ENCODE measurements at places on chromosomes 11 and 22.

DNA sequence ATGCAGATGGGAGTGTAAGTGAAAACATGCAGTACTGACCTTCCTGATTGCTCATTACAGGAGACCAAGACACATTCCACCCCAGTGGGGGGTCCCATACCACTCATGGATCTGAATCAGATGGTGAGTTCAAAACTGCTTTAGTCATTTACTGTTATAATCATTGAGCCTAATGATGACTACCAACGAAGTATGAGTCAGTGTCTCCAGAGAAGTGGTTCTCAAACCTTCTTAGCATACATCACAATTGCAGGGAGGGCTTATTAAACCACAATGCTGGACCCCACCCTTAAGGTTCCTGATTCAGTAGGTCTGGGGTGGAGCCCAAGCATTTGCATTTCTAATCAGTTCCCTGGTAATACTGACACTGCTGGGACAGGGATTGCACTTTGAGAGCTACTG lies 75.8 kb downstream of the CD44 start:
- no peak for DNase-seq

- no peak for DNase-seq
Measured at GRCh38 chr11:77502346-77502905, 28.5 kb upstream of the PAK1 start.

GRCh38 chr11:47991266-47991830 lies 11.0 kb downstream of the PTPRJ start:
- DNase-seq, result no peak

- DNase-seq, result no peak
Measured at GRCh38 chr11:124225471-124225870, 15.4 kb upstream of the OR8G1 start.

- no peak for DNase-seq
Measured at GRCh38 chr11:1673446-1674172, 23.4 kb upstream of the KRTAP5-6 start.

DNA sequence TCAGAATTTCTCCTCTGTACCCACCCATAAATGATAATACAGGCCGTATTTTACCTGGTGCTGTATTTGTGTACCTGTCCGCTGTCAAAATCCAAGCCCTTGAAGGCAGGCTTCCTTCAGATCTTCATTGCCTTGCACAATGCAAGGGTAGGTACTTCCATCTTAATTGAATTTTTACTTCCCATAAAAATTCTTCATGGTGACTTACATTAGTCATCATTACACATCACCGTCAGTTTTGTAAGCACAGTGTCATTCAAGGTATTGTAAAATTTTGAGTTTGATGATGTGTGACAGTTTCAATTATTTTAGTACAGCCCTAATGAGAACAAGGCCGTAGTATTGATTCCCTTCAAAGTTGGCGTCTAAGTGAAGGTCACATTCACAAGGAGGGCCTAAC lies 770 bp upstream of the TSG101 start:
- DNase-seq, result no peak

- no peak for DNase-seq
Measured at GRCh38 chr11:44623731-44624491, 58.4 kb downstream of the CD82 start.

GRCh38 chr22:23457380-23457985 lies 122.6 kb downstream of the IGLL1 start:
- no peak for DNase-seq

DNA sequence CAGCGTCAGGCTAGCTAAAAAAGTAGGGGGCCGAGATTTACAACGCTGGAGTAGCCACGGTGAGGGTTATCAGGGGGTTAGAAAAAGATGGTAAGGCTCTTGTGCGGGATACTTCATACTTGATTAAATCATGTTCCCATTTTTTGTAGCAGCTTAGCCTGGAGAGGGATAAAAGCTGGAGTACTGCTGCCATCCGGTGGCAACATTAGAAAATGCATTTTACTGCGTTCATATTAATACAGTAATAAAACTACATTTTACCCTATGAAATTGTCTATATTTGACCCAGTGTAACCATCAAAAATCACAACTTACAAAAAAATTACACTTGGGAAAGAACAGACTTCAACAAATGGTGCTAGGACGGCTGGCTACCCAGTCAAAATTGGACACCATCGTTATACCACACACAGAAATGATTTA lies 17.3 kb downstream of the RPUSD4 start:
- DNase-seq, result no peak

- DNase-seq, result no peak
Measured at GRCh38 chr11:45754261-45754709, 50.7 kb upstream of the SLC35C1 start.

DNA sequence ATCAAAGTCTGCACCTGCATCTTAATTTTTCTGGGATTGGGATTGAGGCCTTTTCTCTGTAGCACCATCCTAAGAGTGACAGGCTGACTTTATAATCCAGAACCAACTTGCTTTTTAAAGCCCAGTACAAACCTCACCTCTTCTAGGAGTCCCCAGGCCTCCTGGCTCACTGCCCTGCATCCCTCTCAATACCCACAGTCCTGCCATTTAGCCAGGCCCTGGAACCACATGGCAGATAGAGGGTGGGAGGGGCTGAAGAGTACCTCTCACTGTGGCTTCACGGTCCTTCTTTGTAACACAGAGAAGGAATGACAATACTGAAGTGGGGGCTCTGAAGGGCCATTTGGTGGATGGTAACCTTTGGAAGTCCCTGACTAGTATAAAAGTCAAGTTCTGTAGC lies 63.5 kb upstream of the PHOX2A start:
- no peak for DNase-seq

- DNase-seq, result no peak
Measured at GRCh38 chr11:109285465-109285864, 136.5 kb upstream of the C11orf87 start.

Data from immature natural killer cell (primary cell).